ENCODE measurements at places on chromosomes 11 and 22.

- DNase-seq, result peak; percentile 65
These were observed 486 bp downstream of the STIM1 start for GRCh38 chr11:3855808-3856491.

DNA sequence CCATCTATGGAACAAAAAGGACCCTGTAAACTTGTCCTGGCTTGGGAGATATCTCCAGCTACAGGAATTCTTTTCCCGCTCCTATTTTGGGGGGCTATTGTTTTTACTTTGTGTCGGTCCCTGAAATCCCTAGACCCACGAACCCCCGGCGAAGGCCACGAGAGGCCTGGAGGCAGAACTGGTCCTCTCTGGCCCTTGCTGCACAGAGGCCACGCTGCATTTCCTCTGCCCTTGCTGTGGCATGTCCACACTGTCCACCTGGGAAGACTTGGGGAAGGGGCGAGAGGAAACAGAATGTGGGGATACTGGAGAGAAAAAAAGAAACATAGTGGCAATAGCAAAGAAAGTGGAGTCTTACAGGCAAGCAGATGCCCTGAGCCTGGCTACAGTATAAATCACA lies 2.3 kb upstream of the ANO1 start:
- DNase-seq, result no peak

- DNase-seq, result no peak
These were observed 37.5 kb downstream of the MPPED1 start for GRCh38 chr22:43449205-43449830.

GRCh38 chr22:24494528-24495364 lies at the start of gene UPB1:
Gene UPB1 (plus strand): TSS chr22:24495332. CDS start chr22:24495404, 72 bp downstream.
- no peak for DNase-seq

- DNase-seq, result no peak
These were observed 31.5 kb downstream of the PARVG start for GRCh38 chr22:44211946-44212930.

- peak; percentile 42 for DNase-seq
These were observed 96.2 kb downstream of the RASSF10 start for GRCh38 chr11:13105237-13105844.

DNA sequence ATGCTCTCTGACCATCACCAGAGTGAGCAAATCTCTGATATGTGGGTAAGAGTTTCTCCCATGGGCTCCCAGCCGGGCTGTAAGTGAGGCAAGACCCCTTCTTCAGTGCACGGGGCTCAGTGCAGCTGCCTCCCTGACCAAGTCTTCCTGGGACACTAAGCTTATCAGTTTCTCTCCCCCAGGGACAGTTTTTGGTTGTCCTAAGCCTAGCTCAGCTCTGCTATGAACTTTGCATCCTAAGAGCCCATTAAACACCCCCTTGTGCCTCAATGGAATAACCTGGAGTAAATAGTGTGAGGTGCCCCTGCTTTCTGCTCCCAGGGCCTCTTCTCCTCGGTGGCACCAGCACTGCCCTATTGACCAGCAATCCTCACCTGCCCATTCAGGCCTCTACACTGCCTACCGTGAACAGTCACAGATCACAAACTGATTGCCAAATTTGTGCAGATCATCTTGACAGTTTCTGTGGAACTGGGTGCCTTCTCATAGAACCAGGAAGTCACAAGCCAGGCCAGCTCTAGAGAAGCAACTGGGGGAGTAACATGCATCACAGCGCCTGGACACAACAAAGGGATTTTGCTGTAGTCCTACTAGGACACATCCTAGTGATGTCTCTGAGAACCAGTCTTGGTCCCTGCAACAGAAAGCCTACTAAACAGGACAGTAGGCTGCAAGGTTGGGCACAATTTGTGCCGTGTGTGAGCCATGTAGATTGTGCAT lies 19.5 kb upstream of the IGLL5 start:
- no peak for DNase-seq

DNA sequence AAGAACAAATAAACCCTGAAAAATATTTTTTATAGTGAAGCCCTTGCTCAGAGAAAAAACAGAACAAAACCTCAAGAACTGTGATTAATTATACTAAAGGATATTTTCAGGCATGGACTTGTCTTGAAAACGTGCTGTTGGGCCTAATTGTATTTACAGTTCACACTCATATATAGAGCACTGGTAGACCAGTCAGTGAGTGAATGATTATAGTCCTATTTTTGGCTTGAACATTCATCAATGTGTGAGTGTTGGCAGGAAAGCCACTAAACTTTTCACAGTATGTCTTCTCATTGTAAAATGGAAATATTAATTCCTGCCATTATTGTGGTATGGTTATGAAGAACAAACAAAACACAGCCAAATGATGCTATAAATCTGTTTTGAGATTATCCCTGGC lies 462.8 kb downstream of the KCNA4 start:
- DNase-seq, result no peak

GRCh38 chr11:127998421-127998820 lies 588.9 kb downstream of the ETS1 start:
- no peak for DNase-seq

- DNase-seq, result no peak
These were observed 47.3 kb upstream of the LRRC32 start for GRCh38 chr11:76717816-76718215.

GRCh38 chr11:19520681-19521080 lies 192.0 kb upstream of the NAV2 start:
- DNase-seq, result no peak
